ENCODE measurements at places on chromosomes 2 and 18.

GRCh38 chr2:187617905-187618304 is 63.7 kb upstream of the TFPI start:
- DNase-seq, result no peak

GRCh38 chr18:966759-967576 is 62.3 kb downstream of the ADCYAP1 start:
- no peak for DNase-seq

DNA sequence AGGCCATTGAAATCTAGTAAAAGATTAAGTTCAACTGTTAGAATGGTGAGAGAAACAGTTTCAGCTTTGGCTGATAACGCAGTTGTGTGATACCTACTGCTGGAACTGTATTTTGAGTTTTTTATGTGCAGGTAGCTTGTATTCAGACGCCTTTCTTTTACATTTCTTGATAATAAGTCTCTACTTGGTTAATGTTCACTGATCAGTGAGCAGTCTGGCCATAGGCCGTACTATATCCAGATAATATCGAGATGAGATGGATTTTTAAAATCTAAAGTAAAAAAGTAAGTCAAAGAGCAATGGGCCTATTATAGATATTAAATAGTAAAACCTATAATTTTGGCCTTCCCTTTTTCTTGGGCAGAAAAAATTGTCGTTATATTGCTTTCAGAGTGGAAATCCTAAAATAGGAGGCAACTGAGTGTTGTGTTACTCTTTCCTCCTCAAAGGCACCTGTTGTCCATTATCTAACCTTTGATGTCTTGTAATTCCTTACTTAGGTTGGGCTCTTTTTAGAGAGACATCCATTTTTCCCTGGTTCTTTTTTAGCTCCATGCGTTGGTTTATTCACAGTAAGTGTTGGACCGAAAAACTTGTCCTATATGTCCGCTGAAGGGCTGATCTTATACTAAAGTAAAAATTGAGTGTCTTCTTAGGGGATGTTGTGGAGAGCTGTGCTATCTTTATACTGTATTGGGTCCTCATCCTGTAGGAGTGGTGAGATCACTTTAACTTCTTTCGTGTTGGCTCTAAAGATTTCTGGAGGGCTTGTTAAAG is 1.7 kb downstream of the EML4 start:
- no peak for DNase-seq

DNA sequence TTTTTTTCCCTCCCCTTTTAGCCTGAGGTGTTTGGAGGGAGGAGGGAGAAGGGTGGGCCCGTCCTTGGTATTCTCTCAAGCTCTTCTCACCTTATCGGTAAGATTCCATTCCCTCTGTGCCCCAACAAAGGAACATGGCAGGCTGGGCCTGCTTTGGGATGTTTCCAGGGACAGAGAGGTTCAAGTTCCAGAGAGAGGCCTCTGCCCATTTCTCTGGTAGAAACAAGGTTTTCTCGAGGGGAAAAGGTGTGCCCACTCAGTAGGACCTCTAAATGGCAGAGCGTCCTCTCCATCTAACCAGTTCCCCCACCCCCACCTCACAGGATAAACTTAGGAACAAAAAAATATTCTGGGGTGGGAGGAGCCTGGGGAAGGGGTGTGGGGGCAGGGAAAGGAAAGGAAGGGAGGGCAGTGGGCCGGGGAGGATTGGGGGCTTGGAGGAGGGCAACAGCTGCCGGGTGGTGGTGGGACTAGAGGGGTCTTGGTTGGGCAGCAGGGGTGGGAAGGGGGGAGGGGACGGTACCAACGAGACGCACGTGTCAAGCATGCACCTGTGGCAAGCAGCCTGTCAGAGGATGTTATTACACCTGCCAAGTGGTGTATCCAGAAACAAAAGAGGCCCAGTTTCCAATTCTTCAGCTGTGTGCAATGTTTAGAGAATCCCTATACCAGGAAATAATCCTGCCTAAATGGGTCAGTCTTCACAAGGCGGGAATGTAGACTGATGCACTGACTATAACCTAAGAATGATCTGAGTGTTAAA is 2.1 kb downstream of the PCBP1 start:
- peak; percentile 27 for DNase-seq

GRCh38 chr2:220662431-220662830 is 909.7 kb downstream of the EPHA4 start:
- DNase-seq, result no peak
